ENCODE measurements at places on chromosomes 7 and 10.

GRCh38 chr7:84841809-84842208 lies 345.0 kb downstream of the SEMA3D start:
- no peak for DNase-seq

- DNase-seq = no peak
Measured at GRCh38 chr10:112816033-112816430, 134.0 kb upstream of the TCF7L2 start.

GRCh38 chr10:18659819-18660535 lies 746 bp downstream of the ARL5B start:
- peak; percentile 81 for DNase-seq

DNA sequence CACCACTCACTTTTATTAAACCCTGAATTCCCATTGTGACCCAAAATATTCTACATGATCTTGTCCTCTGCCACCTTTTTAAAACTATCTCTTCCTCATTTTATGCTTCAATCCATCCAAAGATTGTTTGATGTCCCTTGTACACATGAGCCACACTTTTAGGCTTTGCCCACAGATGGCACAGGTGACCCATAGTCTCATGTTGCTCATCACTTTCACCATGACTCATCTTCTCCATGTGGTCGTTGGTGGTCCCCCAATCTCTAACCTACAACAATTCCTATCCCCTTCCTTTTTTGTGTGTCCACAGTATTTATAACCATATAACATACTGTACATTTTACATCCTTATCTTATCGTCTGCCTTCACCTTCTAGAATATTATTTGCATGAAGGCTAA lies 271.5 kb upstream of the ZWINT start:
- DNase-seq = no peak

GRCh38 chr7:52764492-52765169 lies 270.8 kb upstream of the POM121L12 start:
- no peak for DNase-seq

DNA sequence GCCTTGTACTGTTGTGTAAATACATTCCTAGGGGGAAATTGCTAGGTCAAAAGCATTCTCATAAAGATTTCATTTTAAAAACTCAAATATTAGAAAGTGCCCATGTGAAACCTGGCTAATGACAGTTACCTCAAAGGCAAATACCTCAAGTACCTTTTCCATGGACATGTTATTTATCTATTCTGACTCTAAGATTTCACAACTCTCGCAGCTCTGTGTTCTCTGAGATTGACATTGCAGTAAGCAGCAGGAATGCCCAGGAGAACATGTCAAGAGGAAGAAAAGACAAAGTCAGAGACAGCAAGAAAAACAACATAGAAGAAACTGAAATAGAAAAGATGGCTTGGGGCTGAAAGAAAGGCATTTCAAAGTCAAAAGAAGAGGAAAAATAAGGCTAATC lies 187.4 kb downstream of the CYP26A1 start:
- DNase-seq = no peak

- DNase-seq = peak; percentile 48
Measured at GRCh38 chr10:32144817-32145688, 88.8 kb upstream of the KIF5B start.

DNA sequence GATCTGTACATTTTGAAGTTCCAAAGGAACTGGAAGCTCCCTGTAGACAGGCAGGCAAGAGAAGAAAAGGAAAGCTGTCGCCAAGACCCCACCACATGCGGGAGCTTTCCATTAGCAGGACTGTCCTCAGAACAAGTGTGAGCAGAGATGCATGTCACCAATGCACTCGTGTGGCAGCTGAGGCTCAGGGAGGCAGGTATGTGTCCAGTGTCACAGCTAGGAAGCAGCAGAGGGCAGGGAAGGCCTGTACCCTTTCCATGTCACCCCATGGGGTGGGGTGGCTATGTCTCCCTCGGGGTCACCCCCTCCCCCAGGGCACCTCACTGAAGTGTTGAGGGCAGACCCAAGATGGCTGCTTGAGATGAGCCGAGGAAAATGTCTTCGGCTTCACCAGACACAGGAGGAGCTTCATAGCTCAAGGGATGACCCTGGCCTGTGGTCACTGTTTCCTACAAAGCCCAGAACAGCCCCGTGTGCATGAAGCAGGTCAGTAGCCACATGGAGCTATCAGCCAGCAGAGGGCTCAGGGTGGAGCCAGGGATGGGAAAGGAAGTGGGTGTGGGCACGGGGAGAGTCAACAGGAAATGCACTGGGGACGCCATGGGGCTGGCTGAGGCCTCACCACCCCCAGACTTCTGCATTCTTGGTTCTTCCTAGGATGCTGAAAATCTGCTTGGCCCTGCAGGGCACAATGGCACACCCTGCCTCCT lies 96.6 kb downstream of the FAM53B start:
- DNase-seq = peak; percentile 51

DNA sequence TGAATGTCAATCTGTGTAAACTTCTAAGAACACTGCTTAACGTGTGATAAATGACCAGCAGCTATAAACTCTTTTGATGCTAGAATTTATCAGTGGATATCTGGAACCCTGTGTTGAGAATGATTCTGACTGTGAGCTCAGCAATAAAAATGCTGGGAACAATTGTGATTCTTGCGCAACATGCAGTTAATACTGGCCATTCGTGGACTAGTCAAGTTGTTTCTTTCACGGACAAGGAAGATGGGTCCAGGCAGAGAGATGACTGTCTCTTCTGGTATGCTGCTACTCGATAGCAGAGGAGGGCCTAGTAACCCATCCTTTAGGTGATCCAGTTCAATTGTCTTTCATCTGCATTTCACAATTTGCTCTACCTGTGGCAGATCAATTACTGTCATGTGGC lies 394.8 kb upstream of the IGFBP3 start:
- DNase-seq = peak; percentile 70

- DNase-seq = no peak
Measured at GRCh38 chr10:16944402-16944801, 127.2 kb upstream of the RSU1 start.

DNA sequence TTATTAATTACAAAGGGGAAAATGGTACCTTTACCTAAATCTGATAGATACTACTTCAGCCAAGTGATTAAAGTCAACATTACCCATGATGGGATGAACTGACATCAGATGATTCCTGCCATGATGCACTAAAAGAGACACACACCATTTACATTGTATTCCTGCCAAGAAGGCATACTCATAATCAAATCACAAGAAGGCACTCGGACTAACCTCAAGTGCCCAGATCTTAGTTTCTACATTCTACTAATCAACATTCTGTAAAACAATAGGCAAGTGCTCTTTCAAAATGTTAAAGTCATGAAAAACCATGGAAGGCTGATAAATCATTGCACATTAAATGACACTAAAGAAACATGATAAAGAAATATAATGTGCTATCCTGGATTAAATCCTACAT lies 44.4 kb downstream of the SLC35G1 start:
- no peak for DNase-seq

- peak; percentile 17 for DNase-seq
Measured at GRCh38 chr10:23981520-23982309, 227.2 kb upstream of the KIAA1217 start.

DNA sequence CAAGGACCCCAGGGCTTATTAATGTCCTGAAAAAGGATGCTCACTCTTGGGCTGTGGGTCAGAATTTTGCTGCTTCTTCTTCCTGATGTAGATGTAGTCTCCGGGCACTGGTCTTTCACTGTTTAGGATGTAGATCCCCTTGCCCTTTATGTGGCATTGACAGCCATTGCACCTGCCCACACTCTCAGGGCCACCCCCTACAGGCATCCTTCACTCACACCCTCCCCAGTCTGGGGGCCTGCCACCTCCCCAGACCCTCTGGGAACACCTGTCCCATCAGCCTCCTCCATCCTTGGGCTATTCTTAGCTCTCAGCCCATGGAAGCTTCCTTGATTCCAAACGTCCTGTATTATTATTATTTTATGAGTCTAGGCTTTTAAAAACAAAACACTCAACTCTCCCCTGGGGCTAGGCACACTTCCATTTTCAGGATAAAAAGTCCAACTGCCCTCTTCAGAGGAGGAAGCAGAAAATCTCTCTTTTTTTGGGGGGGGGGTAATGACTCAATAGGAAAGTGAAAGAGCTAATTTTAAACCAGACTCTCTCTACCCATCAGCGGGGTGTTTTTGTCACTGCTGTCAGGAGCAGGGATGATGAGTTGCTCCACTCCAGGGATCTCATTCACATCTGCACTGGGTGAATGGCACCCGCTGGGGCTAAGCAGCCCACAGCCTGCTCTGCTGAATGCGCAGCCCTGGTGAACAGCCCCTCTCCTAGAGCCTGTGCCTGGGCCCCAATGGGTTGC lies 11.5 kb upstream of the KLRG2 start:
- DNase-seq = no peak

- DNase-seq = peak; percentile 14
Measured at GRCh38 chr7:151630851-151631569, 111.3 kb upstream of the RHEB start.

DNA sequence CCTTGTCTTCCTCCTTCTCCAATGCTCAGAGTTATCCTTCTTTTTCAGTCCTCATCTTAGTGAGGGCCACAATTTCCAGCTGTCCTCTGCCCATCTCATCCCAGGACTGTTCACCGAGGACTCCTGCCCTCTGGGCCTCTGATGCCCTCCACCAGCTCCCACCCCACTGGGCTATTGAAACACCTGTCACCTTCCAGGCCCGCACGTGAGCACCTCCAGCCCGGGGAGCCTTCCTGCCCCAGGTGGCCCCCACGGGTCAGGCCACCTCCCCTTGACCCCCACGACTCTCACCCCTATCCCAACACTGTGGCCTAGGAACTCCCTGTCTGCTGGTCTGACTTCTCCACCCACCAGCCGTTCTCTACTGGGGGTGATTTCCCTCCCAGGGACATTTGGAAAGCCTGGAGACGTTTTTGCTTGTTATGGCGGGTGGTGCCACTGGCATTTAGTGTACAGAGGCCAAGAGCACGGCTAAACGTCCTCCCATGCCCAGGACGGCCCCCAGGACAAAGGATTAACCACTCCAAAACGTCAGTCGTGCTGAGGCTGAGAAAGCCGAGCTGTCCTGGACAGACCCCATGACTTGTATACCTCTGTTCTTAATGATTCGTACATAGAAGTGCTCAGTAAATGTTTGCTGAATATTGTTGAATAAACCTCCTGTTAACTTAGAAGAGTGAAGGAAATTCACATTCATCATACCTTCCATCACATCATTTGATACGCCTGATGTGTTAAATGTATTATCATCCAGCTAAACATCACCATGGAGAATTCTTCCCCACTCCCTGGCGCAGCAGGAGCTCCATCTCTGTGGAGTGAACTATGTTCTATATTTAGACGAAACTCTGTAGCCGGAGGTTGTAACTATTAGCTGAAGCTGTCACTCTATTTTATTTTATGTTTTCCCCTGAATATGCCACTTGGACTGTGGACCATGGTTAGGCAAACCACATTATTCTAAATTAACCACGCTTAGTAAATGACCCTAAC lies 270.1 kb upstream of the SHH start:
- DNase-seq = no peak

- DNase-seq = peak; percentile 4
Measured at GRCh38 chr10:102997998-102998397, 79.9 kb downstream of the CNNM2 start.

DNA sequence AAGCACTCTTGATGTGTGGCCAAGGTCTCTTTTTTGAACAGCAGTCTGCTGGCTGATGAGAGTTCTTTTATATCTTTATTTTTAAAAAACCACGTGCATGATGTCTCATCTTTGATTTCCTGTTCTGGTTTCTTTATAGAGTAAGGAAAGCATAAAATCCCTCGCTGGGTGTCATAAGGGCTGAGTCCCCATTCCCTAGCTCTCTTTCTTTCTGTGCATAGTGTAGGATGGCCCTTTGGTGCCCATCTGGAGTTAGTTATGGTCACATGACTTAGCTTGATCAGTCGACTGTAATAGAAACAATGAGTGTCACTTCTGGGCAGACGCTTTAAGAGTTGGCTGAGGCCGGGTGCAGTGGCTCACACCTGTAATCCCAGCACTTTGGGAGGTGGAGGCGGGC lies 38.5 kb downstream of the GHRHR start:
- no peak for DNase-seq

DNA sequence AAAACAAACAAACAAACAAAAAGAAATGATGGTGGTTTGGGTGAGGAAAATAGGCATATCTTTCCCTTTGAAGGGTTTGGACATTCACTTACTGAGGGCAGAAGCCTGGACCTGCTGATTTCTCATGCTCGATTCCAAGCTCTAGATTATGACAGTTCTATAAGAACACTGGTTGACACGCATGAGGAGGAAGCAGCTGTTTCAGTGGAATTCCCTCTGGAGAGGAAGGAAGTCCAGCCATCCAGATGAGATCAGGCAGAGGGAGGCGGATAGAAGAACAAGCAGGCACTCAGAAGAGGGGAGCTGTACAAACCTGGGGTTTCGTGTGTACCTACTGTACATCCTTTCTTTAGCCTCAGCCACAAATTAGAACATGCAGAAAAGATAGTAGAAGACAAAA lies 691.9 kb downstream of the INHBA start:
- no peak for DNase-seq

- no peak for DNase-seq
Measured at GRCh38 chr7:142805350-142806021, 34.7 kb downstream of the PRSS2 start.

- DNase-seq = peak; percentile 48
Measured at GRCh38 chr10:95451568-95452524, 109.3 kb downstream of the SORBS1 start.

- peak; percentile 86 for DNase-seq
Measured at GRCh38 chr10:102673819-102674511, 29.7 kb downstream of the TRIM8 start.

- DNase-seq = no peak
Measured at GRCh38 chr7:81721437-81721836, 48.4 kb downstream of the HGF start.

DNA sequence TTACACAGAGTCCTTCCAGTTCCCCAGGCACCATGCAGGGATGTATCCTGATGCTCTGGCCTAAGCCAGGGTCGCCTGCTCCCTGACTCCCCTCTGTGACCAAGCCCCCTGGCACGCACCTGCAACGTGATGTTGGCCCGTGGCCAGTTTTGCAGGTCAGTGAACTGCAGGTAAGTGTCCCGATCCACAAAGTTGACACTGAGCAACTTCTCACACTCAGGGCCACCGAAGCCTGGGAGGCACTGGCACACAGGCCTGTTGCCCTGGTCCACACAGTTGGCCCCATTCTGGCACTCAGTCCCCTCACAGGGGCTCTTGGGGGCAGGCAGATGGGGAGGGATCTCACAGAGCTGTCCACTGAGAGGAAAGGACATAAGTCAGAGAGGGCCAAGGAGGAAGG lies 174.3 kb downstream of the LCOR start:
- no peak for DNase-seq

DNA sequence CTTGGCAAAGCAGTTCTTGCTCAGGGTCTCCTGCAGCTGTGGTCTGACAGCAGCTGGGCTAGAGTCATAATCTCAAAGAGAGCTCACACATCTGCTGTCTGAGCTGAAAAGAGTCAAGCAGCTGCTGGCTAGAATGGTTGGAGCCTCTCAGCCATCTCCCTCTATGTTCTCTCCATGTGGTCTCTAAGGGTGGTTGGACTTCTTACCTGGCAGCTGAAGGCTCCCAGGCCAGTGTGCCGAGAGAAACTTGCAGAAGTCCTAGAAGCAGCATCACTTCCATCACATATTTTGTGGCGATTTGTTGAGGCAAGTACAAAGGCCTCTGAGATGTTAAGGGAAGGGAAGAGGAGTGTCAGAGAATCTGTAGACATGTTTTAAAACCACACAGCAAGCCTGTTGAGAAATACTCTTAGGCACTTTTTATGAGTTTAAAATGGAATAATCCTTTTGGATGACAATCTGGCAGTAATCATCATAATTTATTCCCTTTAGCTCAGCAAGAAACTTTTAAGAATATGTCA lies 93.2 kb downstream of the REEP3 start:
- peak; percentile 66 for DNase-seq

GRCh38 chr10:116260599-116260998 lies 12.4 kb downstream of the GFRA1 start:
- no peak for DNase-seq

GRCh38 chr7:157990881-157991250 lies 596.8 kb downstream of the PTPRN2 start:
- no peak for DNase-seq

Measured in mammary epithelial cell (primary cell).